HCT116 (cell line): ENCODE measurements at places on chromosomes 2 and 18. TPM values are rescaled to one million over a fixed set of nuclear protein-coding genes. Genes with fewer than 3 reads are reported as not detected.

SP140 gene
- total RNA-seq = 2.6 TPM

CD207 gene
- not detected for total RNA-seq

CHRND gene
- not detected for total RNA-seq

KLHL30 gene
- total RNA-seq = 0.61 TPM

EFHD1 gene
- total RNA-seq = 0.52 TPM

- DNase-seq = no peak
These were observed 162.4 kb downstream of the SMAD7 start for GRCh38 chr18:48788373-48788772.

GRCh38 chr2:216031960-216032689 lies 18.8 kb upstream of the MREG start:
- DNase-seq = no peak

- no peak for DNase-seq
These were observed 218.6 kb downstream of the DYM start for GRCh38 chr18:49241852-49242251.

DNA sequence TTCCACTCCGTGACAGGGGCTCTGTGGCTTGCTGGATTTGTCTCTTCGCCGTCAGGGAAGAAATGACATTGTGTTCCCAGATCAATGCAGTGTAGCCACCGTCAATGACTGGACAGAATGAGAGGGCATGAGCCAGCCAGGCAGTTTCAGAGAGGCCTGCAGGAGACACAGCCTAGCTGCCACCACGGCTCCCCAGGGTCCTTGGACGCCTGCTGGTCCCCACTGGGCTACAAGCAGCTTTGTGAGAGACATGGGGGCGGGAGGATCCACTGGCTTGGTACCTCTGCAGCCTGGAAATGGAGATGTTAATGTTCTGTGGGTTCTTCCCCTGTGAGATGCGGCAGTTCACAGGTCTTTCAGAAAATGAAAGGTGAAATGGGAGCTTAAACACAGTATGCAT lies 12.1 kb upstream of the AMER3 start:
- no peak for DNase-seq
